ENCODE measurements at places on chromosomes 3 and 15.

DNA sequence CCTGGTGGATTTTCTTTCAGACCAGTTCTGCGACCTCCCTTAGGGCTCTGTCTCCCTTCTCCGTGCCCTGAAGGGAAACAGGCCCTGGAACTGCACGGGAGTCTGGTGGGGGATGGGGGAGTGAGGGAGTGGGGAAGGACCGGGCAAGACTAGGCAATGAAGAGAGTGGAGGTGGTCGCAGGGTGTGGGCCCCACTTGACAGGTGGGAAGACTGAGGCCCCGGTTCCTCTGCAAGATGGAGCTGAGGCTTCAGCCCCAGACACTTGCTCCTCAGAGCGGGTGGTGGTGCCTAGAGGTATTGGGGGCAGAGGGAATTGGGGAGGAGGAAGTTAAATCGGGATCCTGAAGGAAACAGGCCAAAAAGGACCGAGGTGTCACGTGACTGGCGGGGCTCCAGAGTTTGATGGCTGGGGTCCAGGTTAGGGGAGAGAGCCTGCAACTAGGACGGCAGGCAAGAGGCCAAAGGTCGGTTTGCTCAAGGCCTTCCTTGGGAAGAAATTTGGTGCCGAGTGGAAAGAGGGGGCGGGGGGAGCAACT is 597 bp upstream of the CAMK1 start:
- peak; percentile 80 for DNase-seq

- DNase-seq: no peak
These were observed 13.1 kb upstream of the UBP1 start for GRCh38 chr3:33453331-33453761.

DNA sequence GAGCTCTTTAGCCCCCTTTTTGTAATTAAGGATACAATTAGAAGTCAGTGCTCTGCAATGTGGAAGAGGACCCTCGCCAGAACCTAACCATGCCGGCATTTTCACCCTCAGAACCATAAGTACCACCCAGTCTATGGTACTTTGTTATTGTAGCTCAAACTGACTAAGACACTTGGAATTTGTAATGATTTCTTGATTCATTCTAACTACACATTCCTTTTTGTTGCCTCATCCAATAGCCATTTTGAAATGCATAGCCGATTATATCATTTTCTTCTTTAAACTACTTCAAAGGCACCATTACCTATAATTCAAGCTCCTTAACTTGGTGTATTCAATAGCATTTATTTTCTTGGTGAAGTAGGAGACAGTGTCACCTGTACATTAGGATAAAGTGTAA is 61.4 kb downstream of the GLB1 start:
- peak; percentile 60 for DNase-seq

DNA sequence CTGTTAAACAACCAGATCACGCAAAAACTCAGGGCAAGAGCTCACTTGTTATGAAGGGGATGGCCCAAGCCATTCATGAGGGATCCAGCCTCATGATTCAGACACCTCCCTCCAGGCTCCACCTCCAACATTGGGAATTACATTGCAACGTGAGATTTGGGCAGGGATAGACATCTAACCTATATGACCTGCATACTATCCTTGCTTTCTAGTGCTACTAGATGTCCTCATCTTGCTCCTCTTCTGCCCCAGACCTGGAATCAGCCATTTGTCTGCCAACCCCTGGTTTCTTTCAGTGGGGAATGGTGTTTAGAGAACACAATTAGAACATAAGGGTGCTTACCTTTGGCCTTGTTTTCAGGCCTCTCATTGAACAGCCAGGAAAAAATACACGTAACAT is 63.2 kb downstream of the RPN1 start:
- DNase-seq: no peak

DNA sequence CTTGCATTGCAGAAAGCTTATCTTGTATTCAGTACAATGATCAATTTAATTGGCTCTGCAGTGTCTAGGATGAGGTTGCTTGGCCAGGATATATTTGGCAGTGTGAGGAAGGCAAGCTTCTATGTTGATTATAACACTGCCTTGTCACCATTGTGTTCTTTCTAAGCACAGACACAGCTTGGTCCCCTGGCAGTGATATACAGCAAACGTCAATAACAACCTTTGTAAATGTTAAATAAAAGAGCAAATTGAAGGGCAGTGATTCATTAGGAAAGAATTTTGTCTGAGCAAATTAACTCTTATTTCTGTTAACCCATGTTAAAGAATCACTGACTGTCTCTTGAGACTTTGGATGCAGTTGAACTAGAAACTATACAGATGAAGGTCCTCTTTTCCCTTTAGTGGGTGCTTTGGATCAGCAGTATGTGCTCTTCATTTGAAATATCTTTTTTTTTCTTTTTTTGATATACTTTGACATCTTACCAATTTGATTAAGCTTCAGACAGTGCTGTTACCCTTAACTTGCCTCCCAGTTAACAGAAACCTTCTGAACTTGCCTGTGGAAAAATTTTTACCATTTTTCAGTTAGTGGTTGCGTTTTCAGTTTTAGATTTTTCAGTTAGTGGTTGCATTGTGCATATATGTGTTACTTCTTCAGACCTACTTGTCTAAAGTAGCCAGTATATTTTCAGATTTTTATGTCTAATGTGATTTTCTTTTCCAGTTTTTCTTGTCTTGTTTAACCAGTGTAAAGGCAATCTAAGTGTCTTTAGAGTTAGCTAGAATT is 199.8 kb downstream of the TCF12 start:
- no peak for DNase-seq

- DNase-seq: no peak
These were observed 160.6 kb upstream of the RGMA start for GRCh38 chr15:93249623-93250022.

DNA sequence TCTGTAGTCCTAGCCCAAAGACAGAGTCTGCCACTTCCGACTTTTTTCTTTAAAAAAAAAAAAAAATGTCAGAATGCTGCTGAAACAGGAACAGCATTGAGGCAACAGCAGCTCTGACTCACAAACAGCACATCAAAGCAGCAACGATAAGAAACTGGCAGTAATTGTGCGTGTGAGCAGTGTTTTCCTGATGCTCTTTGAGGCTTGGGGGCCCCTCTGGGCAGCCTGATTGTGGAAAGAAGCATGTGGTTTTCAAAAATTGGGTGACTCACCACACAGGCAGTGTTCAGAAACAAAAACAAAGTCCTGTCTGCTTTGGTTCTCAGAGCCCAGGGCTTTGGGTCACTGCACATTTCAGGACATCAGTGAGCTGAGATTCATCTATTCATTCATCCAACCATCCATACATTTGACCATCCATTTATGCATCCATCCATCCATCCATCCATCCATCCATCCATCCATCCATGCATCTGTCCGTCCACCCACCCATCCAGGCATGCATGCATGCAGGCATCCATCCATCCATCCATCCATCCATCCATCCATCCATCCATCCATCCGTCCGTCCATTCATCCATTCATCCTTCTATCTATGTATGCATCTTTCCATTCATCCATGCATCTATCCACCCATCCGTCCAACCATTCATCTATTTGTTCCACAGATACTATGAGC is 308.4 kb downstream of the RPLP1 start:
- DNase-seq: peak; percentile 92

- DNase-seq: no peak
These were observed 77.3 kb upstream of the ATP2B2 start for GRCh38 chr3:10582733-10583132.

DNA sequence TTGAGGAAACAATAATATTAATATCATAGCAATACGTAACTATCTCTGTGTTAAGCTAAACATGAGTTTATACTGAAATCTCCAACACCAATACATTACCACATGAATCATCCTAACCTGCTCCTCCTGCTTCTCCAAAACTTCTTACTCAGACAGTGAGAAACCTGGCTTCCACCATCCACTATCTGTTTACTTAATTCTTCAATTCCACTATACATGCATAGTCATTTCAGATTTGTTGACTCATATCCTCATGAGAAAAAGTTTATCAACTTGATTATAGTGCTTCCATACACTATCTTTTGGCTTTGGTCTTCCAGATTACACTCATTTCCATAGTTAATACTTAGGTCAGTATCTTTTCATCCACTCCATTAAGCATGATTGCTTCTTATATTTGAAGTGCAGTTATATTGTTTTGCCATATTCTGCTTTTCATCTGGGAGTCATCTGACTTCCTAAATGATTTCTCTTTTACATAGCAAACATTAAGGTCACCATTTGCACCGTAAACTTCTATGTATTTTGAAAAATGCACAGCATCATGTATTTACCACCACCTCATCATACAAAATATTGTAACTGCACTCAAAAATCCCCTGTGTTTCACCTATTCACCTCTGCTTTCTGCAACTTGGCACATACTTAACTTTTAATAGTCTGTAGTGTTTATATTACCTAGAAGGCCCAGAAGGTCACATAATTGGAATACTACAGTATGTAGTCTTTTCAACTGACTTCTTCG is 970.6 kb downstream of the DIPK2A start:
- DNase-seq: peak; percentile 18

DNA sequence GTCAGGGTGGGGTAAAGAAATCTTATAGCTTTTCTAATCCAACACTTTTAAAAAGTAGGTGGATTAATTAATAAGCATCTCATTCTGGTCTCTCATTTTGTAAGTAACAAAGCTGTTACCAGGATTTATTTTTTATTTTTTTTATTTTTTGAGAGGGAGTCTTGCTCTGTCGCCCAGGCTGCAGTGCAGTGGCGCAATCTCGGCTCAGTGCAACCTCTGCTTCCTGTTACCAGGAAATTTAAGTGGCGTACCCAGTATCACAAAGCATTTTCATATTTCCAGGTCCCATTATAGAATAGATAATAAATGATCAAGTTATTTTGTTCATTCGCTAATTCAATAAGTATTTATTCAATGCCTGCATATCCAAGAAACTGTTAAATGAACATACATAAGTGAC is 13.2 kb downstream of the ALDH1A2 start:
- no peak for DNase-seq

GRCh38 chr3:11626084-11626463 is 17.6 kb downstream of the VGLL4 start:
- DNase-seq: no peak

DNA sequence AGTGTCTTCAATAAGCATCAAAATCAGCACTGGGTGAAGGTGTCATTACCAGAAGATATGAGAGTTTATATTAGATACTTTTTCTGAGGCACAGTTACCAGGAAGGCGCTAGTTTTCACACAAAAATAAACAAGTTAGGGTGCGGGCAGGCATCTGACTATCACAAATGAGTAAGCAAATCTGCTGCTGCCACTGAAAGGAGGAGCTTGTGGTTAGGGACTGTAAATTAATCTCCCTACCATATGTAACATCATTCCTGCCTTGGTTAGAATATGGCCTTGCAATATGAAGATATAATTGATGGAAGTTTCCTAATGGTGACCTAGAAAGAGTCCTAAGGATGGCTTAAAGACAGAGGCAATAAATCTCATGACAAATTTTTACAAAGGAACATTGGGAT is 19.5 kb upstream of the EID1 start:
- DNase-seq: no peak

GRCh38 chr3:150599611-150600297 is 3.4 kb upstream of the SELENOT start:
- DNase-seq: peak; percentile 81

- DNase-seq: no peak
These were observed 138.0 kb upstream of the P2RY1 start for GRCh38 chr3:152696962-152697361.

DNA sequence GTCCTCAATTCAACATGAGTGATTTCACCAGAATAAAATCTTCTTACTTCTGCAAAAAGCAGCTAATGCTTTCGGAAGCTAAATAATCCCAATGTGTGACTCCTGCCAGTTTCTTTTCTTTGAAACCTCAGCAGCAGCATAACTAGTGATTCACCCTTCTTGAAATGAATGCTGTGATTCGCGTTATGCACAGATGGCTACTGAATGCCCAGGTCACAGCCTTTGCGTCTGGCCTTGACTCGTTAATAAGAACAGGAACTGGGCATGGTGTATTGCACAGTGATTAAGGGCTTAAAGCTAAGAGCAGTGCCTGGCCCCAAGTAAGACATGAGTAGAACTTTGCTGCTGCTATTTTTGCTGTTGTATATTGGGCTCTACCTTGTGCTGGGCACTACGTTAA is 19.0 kb downstream of the CGNL1 start:
- DNase-seq: peak; percentile 82

GRCh38 chr15:99402014-99402729 is 150.9 kb downstream of the LRRC28 start:
- DNase-seq: no peak

DNA sequence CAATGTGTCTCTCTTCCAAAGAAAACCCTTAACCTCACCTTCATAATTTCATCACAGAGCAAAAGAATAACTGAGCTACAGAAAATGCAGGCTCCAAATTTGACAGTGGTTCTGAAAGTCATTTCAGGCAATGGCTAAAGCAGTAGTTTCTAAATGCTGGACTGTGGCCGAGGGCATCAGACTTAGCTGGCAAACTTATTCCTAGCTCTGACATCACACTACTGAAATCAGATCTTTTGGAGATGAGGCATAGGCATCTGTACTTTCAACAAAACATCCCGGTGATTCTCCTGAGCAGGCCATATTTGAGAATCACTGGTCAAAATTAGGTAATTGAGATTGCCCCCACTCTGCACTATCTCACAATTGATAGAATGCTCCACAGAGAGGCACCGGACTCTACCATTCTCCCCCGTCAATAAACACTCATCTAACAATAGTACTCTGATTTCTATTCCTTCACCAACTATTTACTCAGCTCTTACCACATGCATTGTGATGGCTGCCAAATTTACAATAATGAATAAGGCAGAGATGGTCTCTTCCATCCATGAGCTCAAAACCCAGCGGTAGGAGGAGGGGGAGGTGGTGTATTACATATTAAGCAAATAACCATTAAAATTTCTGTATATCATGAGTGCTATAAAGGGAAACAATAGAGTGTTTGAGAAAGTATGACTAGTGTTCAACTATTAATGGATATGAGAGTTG is 57.3 kb upstream of the SPRED1 start:
- peak; percentile 78 for DNase-seq

- no peak for DNase-seq
These were observed 8.3 kb downstream of the SOX14 start for GRCh38 chr3:137772214-137772955.

DNA sequence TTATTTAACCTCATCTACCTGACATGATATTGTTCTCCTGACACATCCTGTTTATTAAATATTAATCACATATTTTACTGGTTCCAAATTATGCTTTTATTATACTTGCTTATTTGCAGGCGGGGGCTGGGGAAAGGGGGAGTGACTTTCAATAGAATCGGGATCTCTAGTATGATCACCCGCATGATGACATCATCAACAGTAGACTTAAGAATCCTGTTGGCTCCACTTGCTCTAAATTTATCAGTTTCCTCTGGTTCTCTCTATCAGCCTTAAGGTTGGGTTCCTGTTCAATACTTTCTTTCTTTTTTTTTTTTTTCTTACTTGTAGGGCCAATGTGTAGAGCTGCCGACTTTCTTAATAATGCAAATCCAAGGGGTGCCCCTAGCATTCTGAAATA is 317.5 kb downstream of the BCHE start:
- no peak for DNase-seq
